Ovary (tissue), 10 donors: ENCODE measurements at places on chromosomes 3 and 15.

GRCh38 chr3:140170612-140171011, 235.6 kb downstream of the CLSTN2 start:
- peaks cover 12% of the 10 kb centered on the region for H3K4me1 ChIP-seq
- no peaks in the 10 kb centered on the region for H3K27me3 ChIP-seq
- no peaks in the 10 kb centered on the region for H3K36me3 ChIP-seq
- no peak for DNase-seq
- no peak overlapping the region for H3K27ac ChIP-seq

DNA sequence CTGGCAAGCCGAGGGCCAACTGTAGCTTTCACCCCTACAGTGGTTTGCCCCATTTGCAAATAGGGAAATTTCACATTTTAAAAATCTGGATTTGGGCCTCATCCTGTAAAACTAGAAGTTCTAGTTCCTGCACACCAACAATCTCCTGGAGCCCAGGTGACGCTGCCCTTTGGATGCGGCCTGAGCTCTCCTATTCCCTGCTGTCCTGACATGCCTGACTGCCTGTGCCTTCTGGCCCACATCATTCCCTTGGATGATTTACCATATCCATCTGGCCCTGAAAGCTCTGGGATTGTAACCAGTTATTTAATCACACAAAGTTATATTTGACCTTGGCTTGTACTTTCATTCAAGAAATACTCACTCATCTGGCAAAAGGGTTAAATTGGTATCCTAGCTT, 272.3 kb downstream of the ARRDC4 start:
- no peaks in the 10 kb centered on the region for H3K36me3 ChIP-seq
- DNase-seq = no peak
- no peaks in the 10 kb centered on the region for H3K27me3 ChIP-seq
- no peak overlapping the region for H3K4me3 ChIP-seq
- H3K4me1 ChIP-seq = no peaks in the 10 kb centered on the region

DNA sequence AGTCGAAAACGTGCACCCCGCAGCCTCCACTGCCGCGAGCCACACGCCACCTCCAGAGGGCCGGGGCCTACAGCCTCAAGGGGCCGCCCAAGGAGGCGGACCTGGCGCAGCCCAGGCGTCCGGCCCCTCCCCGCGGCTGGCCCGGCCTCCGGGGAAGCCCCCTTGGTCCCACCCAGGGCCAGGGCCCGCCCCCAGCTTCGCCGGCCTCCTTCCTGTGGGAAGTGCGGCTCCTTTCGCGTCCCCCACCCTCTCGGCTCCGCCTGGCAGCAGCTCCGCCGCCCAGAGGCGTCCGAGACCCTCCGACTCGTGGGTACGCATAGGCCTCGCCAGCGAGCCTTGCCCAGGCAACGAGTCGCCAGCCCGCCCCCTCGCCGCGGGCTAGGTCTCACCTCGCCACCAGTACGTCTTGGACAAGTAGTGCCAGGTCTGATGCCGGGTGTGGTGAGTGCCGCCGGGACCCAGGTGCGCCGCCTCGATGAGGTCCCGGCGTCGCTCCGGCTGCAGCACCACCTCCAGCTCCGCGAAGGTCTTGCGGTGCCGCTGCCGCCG, 642 bp downstream of the ZBTB11 start:
- H3K4me3 ChIP-seq = peak overlapping the region; percentile 83
- peak; percentile 95 for DNase-seq
- peaks cover 10% of the 10 kb centered on the region for H3K4me1 ChIP-seq
- H3K27me3 ChIP-seq = no peaks in the 10 kb centered on the region
- H3K36me3 ChIP-seq = no peaks in the 10 kb centered on the region
- peak overlapping the region; percentile 89 for H3K27ac ChIP-seq

DNA sequence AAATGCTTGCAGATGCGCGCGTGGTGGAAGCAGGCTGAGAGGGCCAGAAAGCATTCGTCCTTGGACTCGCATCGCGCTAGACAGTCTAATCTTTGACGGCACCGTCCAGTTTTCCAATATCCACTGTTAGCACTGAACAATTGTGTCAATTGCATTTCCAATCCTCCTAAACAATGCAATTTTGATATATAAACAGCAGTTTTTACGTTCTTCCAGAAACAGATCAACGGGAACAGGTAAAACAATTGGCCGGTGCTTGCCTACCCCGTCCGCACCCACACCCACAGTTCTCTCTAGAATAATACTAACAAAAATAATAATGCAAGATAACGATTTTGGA, 17.2 kb downstream of the CPN2 start:
- H3K4me3 ChIP-seq = no peak overlapping the region
- H3K27ac ChIP-seq = no peak overlapping the region
- no peak for DNase-seq

DNA sequence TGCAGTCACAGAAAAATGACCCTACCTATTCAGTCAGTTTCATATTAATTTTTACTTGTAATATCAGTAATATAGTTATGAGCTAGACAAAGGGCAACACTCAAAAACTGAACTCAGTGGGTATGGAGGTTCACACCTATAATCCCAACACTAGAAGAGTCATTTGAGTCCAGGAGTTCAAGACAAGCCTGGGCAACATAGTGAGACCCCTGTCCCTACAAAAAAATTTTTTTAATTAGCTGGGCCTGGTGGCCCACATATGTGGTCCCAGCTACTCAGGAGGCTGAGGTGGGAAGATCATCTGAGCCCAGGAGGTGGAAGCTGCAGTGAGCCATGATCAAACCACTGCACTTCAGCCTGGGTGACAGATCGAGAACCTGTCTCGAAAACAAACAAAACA, 3.1 kb downstream of the TMF1 start:
- no peaks in the 10 kb centered on the region for H3K36me3 ChIP-seq
- H3K27me3 ChIP-seq = no peaks in the 10 kb centered on the region
- no peak for DNase-seq
- H3K4me1 ChIP-seq = peaks cover 5% of the 10 kb centered on the region

DNA sequence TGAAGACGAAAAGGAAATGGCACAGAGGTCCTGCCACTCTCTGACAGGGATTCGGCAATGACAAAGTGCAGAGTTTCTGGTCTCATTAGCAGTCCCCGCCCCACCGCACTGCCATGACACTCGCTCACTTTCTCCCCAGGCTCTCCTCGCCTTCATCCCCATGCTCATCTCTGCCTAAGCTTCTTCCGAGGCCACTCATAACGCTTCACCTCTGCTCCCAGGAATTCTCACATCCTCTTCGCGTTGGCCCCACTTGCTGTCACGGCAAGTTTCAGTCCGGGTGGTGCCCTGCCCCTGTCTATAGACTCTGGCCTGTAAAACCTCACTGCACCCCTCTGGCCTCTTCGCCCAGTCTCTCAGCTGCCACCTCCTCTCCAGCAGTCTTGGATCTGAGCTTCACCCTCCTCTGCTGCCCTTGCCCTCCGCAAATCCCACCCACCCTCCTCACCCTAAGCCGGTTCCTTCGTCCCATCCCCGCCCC, 654 bp downstream of the RUBCN start:
- peaks cover 2% of the 10 kb centered on the region for H3K4me1 ChIP-seq
- H3K27ac ChIP-seq = peak overlapping the region; percentile 55
- H3K36me3 ChIP-seq = no peaks in the 10 kb centered on the region

DNA sequence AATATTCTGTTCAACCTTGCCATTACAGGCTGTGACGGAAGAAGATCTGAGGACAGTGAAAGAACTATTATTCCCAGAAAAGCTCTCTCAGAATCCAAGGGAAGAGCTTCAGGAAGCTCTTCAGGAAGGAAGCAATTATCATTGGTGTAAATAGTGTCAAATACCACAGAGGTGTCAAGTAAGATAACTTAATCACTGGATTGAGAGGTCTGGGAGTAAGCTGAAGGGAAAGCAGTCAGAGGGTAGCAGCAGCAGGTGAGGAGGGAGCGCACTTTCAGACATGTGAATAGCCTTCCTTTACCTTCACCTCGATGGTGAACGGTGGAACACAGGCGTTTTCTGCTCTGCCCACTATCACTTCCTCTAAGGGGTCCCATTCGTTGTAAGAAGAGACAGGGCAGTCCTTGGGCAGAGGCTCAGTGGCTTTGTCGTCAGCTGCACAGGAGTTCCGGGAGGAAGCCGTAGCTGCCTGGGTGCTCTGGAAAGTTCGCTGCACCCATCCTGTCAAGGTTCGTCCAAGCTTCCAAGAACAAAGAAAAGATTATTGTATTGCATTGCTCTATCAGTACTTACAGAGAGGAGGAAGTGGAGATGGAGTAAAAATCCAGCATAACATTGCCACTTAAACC, 1.9 kb downstream of the GATM start:
- H3K36me3 ChIP-seq = no peaks in the 10 kb centered on the region
- H3K4me3 ChIP-seq = no peak overlapping the region
- H3K27ac ChIP-seq = peak overlapping the region; percentile 78
- DNase-seq = no peak
- no peaks in the 10 kb centered on the region for H3K27me3 ChIP-seq

GRCh38 chr3:186929685-186930084, 641 bp upstream of the ST6GAL1 start:
- no peaks in the 10 kb centered on the region for H3K36me3 ChIP-seq
- DNase-seq = no peak
- H3K27ac ChIP-seq = no peak overlapping the region
- peaks cover 4% of the 10 kb centered on the region for H3K4me1 ChIP-seq
- no peaks in the 10 kb centered on the region for H3K27me3 ChIP-seq

DNA sequence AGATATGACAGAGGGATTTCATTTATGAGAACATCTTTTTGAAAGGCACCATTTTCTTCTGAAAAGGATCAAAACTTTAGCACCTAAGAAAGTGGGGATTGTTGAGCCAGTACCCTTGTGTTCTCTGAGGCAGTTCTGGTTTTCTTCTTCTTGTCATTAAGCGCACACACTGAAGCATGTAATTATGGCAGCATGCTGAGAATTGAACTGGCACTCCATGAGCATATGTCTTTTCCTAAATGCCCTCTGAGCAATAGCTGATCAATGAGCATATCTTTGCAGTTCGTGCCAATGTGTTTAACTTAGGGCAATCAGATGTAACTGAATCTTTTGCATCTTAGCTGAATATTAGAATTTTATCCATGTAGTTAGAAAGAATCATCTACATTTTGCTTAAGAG, 53.9 kb upstream of the VGLL3 start:
- H3K4me1 ChIP-seq = peaks cover 1% of the 10 kb centered on the region
- DNase-seq = no peak
- H3K27ac ChIP-seq = no peak overlapping the region
- no peak overlapping the region for H3K4me3 ChIP-seq

GRCh38 chr3:185353823-185354614, 8.9 kb upstream of the MAP3K13 start:
- H3K27me3 ChIP-seq = no peaks in the 10 kb centered on the region
- no peak overlapping the region for H3K27ac ChIP-seq

DNA sequence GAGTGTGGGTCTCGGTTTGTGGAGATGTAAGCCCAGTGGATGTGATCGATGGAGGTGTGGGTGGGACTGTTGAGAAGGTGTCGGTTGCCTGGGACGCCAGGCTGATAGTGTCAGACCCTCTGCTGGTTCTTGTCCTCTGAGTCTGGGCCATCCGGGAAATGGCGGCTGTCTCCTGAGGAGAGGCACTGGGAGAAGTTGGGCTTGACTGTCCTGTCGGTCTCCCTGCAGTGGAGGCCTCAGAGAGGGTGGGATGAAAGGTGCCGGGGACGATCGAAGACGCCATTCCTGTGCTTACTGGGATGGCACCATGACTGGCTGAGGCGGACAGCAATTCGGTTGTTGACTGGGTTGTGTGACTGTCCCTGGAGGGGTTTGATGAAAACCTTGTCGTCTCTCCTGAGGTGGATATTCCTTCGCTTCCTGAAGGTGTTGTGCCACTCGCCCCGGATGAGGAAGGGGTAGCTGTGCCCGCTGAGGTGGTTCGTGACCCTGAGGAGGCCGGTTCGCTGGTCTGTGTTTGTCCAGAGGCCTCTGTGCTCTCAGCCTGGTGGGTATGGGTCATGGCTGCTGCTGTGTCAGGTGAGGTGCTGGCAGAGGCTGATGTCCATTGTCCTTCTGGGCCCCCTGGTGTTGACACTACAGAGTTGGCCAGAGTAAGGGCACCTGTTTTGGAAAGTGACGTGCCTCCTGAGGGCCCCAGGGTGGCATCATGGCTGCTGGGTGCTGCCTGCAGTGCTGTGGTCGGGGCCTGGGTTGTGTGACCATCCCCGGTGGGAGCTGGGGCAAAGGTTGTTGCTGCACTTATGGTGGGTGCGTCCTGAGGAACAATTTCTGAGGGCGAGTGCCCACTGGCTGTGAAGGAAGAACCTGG, 22.8 kb downstream of the MUC4 start:
- DNase-seq = no peak
- no peaks in the 10 kb centered on the region for H3K27me3 ChIP-seq
- no peak overlapping the region for H3K4me3 ChIP-seq
- no peaks in the 10 kb centered on the region for H3K4me1 ChIP-seq
- H3K27ac ChIP-seq = no peak overlapping the region

GRCh38 chr15:60912984-60913697, 316.0 kb downstream of the RORA start:
- no peaks in the 10 kb centered on the region for H3K36me3 ChIP-seq
- peaks cover 10% of the 10 kb centered on the region for H3K4me1 ChIP-seq
- H3K27ac ChIP-seq = no peak overlapping the region
- H3K27me3 ChIP-seq = no peaks in the 10 kb centered on the region

DNA sequence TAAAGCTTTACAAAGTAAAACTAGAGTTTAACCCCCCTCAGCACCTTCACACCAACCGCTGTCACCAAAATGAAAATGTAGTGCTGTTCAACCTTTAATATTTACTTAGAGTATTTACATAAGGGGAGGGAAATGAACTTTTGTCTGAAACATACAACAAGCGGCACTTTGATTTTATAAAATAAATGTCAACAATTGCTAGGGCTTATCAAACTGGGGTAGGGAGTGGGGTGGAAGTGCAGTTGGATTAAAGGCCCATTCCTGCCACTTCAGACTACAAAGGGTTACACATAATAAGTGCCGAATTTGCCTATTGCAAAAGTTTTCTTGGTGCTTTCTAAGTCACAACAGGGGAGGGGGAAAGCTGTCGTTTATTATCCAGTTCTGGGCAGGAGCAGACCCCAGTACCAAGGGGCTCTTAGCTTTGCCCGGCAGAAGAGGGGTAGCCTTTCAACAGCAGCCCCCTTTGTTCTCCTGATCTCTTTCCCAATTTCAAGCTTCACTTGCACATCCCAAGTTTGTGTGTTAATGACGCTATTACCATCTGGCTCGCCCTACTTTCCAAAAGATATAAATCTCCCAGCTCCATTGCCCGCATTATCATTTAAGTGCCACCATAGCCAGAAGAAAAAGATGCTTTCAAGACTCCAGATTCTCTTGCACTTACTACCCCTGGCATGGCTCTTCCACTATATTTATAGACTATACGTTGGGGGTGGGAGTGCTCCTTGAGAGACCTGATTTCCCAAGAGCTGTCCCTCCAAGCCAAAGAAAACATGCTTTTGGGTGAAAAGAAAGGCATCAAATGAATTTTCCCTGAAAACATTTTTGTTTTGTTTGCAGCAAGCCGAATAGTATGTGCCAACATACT, 17.0 kb downstream of the SOX2 start:
- DNase-seq = no peak
- H3K27me3 ChIP-seq = no peaks in the 10 kb centered on the region
- H3K4me1 ChIP-seq = peaks cover 5% of the 10 kb centered on the region
- H3K27ac ChIP-seq = no peak overlapping the region
- no peak overlapping the region for H3K4me3 ChIP-seq

GRCh38 chr3:194952841-194953241, 267.2 kb downstream of the FAM43A start:
- H3K27me3 ChIP-seq = no peaks in the 10 kb centered on the region
- no peak for DNase-seq
- H3K36me3 ChIP-seq = no peaks in the 10 kb centered on the region
- no peak overlapping the region for H3K27ac ChIP-seq
- no peak overlapping the region for H3K4me3 ChIP-seq
- H3K4me1 ChIP-seq = no peaks in the 10 kb centered on the region

- H3K4me3 ChIP-seq = no peak overlapping the region
- H3K36me3 ChIP-seq = no peaks in the 10 kb centered on the region
- peaks cover 3% of the 10 kb centered on the region for H3K27me3 ChIP-seq
- DNase-seq = no peak
- no peaks in the 10 kb centered on the region for H3K4me1 ChIP-seq
Measured at GRCh38 chr3:35969406-35969805, 330.1 kb downstream of the ARPP21 start.
